SHP77 treated with DMSO at 0.1 percent for 48 hours (cell line): ENCODE measurements at places on chromosomes 5 and 9.
A peak's percentile ranks its signal among the peaks of the same experiment; 100 is the strongest.

GRCh38 chr5:118578093-118578492 is 410.3 kb downstream of the DTWD2 start:
- DNase-seq = no peak

- DNase-seq = no peak
These were observed 281.9 kb downstream of the TENT4A start for GRCh38 chr5:6995115-6995514.

DNA sequence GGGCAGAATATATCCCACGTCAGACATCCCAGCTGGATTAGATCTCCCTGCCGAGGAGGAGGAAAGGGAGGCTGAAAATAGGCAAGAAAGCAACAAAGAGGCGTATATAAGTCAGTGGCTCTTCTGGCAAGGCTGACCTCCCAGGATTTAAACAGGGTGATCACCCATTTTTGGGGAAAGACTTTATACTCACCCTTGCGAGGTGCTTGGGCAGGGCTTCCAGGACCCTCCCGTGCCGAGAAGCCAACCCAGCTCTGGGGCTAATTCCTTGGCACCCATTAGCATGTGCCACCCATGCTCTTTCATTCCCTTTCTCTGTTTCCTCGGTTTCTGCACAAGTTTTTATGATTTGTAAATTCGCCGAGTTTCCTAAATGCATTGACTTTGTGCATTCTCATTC is 230.2 kb upstream of the IRX2 start:
- no peak for DNase-seq

- DNase-seq = no peak
These were observed 8.9 kb upstream of the LNPEP start for GRCh38 chr5:96927008-96927407.

GRCh38 chr9:22657713-22658112 is 211.1 kb downstream of the DMRTA1 start:
- no peak for DNase-seq

DNA sequence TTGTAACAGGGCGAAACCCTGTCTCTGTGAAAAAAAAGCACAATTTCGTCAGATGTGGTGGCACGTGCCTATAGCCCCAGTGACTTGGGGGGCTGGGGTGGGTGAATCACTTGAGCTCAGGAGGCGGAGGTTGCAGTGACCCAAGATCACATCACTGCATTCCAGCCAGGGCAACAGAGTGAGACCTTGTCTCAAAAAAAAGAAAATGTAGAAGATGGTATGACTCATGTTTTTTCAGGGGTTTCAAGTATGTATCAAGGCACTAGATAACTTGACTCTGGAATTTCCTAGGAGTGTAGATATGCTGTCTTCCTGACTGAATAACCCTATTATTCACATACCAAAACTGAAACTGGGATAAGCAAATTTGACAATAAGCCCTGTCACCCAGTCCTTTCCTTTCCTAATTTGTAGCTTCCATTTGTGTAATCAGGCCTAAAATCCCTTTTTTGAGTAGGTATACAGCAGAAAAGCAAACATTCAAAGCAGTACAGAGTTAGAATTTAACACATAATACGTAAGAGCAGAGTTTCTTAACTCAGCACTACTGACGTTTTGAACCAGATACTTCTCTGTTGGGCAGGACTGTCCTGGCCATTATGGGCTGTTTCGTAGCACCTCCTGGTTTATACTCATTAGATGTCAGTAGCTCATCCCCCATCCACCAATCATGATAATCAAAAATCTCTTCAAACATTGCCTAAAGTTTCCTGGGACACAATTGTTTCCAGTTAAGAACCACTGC is 17.3 kb upstream of the ANKRD18B start:
- DNase-seq = no peak

DNA sequence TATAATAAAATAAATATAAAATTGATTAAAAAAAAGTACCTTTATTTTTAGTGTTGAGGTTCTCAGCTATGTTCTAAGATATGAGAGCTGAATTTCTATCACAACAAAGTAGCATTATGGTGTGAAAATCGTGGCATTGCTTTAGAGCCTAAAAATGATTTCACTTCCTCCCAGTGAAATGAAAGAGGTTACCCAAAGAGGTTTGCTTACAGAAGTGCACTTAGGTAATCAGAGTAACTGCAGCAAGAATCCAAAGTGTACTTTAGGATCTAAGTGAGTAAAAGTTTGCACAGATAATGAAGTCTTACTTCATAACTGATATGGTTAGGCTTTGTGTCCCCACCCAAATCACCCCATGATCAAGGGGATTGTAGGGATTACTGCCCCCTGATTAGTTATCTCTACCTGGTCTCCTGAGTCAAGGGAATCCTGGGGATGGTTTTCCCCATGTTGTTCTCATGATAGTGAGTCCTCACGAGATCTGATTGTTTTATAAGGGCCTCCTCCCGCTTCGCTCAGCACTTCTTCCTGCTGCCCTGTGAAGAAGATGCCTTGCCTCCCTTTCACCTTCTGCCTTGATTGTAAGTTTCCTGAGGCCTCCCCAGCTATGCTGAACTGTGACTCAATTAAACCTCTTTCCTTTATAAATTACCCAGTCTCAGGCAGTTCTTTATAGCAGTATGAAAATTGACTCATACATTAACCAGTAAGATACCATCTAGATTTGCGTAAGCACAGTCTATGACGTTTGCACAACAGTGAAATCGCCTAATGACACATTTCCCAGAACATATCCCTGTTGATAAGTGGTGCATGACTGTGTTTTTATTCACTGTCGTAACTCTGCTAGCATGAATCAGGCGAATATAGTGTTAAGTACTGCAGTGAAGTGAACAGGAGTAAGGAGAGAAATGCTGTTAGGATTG is 40.3 kb upstream of the LRRC70 start:
- DNase-seq = no peak

DNA sequence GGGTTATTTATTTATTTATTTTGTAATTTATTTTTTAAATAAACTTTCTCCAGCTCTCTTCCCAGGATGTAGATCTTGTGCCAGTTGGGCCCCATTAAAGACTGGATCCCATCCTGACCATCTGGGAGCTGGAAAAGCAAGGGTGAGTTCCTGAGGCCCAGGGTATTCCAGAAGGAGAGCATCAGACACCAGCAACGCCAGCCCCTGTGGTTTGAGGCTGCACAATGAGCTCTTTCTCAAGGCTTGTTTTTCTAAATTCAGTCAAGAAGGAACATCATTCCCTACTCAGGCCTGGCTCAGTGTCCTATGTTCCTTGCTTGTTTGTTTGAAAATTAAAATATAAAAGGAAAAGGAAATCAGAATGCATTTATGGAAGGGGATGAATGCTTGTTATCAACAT is 313.3 kb downstream of the EBF1 start:
- DNase-seq = no peak

DNA sequence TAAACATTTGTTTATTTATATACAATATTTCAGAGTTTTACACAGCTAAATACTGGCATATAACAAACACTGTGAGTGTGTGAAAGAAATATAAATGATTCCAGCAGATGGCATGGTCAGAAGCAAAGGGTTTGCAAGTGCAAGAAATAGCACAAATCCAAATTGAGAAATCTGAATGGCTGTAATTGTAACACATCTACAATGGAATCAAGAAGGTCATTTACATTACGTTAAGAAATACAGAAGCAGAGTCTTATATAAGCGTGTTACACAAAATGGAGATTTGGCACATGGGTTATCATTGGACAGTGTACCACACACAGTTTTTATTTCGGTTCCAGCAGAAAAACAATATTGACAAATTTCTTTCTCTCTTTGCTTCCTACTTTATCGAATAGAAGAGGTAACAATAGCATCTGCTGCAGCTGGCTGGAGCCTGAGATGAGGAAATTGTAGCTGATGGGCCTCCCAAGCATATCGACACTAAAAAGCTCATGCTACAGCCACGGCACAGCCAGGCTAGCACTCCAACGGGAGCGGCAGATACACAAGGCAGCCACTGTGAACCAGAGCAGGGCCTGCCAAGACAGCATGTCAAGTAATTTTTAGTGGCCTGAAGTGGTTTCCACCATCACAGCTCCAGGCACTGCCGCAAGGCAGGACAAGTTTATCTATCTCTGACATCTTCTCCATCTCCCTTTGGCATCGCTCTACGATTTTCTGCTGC is 564.6 kb upstream of the DMAC1 start:
- DNase-seq = no peak

GRCh38 chr5:58087123-58087522 is 372.8 kb downstream of the PLK2 start:
- DNase-seq = no peak

GRCh38 chr9:114070188-114071103 is 7.7 kb downstream of the AMBP start:
- DNase-seq = no peak

GRCh38 chr9:34124099-34124498 is 2.4 kb downstream of the DCAF12 start:
- no peak for DNase-seq

DNA sequence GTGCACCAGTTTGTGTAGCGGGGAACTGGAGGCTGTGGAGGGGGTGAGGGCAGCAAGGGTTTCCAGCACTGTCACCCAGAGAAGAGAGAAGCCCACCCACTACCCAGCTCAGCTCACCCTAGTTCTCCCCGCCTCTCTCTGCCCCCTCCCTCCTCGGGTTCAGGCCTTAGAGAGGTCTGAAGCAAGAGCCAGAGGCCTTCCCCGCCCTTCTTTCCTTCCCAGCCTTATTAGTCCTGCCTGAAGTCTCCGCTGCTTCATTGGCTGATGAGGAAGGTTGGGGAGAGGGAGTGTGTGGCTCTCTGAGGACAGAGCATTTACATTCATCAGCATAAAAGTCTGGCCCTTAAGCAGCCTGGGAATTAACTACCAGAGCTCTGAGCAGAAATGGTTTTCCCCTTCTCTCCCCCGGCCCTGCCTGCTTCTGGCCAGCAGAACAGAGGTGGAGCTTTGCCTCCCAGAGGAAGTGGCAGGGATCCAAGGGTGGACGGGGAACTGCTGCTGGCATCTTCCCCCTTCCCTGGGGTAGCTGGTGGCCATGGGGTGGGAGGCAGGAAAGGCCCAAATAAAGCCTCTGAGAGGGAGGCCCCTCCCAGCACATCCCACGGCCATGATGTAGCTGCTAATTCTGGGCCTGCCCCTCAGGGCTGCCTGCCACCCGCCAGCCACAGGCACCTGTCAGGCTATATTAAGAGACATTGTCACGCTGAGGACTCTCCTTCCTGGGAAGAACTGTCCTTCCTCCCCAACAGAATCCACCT is 4.1 kb downstream of the DNAJB5 start:
- no peak for DNase-seq

- no peak for DNase-seq
These were observed 433.9 kb downstream of the DNAH5 start for GRCh38 chr5:13510616-13511015.

DNA sequence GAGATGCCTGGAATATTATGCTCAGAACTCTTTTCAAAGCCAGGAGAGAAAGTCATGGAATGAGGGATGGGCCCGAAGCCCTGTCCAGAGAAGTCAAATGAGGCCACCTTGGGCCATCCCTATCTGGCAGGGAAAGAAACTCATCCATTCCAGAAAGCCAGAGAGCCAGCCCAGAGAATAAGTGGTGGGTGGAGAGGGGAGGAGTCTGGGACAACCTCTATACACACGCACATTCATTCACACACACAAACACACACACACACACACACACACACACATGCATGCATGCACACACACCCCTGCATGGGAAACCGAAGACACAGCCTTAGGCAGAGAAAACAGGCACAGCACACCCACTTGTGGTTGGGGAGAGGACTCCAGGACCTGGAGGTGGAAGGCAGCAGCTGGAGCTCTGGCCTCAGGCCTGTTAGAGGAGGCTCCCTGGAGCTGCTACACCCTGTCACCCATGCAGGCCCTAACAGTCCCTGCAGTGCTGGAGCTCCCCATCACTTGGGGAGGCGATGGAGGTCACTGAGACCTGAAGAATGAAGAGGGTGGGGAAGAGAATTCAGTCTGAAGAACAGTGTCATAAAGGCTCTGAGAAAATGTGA is 38.0 kb downstream of the TGFBI start:
- no peak for DNase-seq

DNA sequence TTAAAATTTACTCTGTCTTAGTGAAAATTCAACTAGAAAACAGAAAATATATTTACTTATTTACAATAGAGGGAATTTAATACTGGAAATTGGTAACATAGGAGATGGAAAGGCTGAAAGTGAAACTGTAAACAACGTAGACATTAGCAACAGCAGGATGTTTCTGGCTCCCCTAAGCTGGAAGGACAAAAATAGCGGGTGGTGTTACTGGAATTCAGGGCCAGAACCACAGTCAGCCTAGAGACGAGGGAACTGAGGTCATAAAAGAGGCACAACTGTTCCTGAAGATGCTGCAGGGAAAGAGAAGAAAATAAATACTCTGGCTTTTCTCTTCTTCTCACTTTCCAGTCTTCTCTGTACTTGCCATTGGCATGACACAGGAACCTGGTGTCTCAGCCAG is 80.4 kb upstream of the NIPBL start:
- no peak for DNase-seq

GRCh38 chr5:141832131-141832530 is 46.1 kb downstream of the PCDH1 start:
- no peak for DNase-seq

DNA sequence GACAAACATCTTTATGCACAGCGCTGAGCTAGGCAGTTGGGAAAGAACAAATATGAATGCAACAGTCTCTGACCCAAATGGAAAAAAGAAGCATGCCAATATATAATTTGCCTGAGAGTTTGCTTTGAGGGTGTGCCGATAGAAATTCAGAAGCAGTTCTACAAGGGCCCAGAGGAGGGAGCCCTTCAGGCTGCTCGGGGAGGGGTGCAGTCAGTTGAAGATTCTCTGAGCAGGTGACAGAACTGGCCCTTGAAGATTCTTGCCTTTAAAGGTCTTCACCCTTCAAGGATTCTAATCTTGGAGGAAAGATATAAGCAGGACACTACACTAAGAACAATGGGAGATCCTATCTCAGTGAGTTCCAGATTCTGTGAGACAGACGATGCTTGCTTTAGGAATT is 3.7 kb upstream of the PAPPA start:
- peak; percentile 12 for DNase-seq

DNA sequence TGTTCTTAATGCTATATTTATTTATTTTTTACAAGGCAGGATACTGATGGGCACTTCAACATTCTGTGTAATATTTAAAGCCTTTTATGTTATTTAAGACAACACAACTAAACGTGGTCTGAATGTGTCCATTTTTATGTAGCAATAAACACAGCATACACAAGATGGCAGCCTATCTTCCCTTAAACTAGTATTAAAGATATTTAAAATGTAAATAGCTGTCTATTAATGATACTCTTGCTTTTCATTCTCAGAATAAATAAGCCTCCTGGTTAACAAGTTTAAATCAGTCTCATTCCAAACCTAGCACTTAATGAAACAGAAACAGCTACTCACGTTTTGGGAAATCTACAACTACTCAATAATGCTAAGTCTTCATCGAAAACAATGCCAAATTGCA is 315.7 kb downstream of the MCTP1 start:
- peak; percentile 29 for DNase-seq

DNA sequence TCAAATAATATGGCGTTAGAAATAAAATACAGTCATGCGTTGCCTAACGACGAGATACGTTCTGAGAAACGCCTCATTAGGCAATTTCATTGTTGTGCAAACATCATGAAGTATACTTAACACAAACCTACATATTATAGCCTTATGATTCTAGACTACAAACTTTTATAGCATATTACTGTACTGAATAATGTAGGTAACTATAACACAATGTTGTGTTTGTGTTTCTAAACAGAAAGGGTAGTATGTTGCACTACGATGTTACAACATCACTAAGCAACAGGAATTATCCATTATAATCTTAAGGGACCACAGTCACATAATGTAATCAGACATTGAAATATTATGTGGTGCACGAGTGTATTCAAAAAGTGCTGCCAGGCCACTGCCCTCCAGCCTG is 3.0 kb upstream of the SMC2 start:
- DNase-seq = no peak

- DNase-seq = no peak
These were observed 26.9 kb downstream of the KLF4 start for GRCh38 chr9:107462691-107463090.

GRCh38 chr5:137026296-137026695 is 472.8 kb downstream of the SPOCK1 start:
- no peak for DNase-seq
